Activated naive CD4-positive, alpha-beta T cell treated with anti-CD3 and anti-CD28 coated beads, Interleukin-2, amount 10 ng/mL, durations not matched to agents 7 days and 5 days (primary cell): ENCODE measurements at places on chromosomes 12 and 14.

DNA sequence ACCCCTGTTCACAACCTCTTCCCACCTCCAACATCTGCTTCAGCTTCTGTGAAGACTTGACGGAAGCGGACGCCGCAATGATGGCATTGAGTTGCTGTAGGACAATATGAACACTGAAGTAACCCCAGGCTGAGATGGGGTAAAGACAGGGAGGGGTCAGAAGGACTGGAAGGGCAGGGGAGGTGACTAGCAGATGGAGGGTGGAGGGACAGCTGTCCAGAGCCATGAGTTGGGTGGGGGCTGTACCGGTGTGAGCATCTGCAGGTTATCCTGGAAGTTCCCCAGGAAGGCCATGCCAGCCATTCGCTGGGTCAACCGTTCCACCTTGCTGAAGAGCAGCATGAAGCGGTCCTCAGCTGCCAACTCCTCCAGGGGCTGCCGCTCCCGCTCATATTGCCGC, 26.1 kb downstream of the PRPF40B start:
- no peak for DNase-seq

- no peak for DNase-seq
These were observed 103.0 kb downstream of the TMTC2 start for GRCh38 chr12:82789674-82790073.

- no peak for DNase-seq
These were observed 109.3 kb downstream of the FGD4 start for GRCh38 chr12:32508626-32509025.

GRCh38 chr12:112112409-112113133, 4.0 kb upstream of the NAA25 start:
- DNase-seq: no peak

DNA sequence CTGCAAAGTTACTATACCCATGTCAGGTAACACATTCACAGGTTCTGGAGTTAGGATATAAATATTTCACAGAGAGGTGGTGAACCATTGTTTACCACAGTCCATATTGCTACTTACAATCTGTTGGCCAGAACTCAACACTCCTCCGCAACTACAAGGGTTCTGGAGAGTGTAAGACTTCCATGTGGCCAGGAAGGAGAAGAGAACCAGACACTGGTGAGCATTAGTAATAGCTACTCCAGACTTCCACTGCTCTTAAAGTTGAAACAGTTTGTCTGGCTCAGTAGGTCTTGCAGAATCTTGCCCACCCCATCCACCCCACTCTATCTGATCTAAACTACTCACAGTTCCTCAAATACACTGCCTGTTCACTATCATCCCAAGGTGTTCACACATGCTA, 369.6 kb downstream of the DUSP6 start:
- DNase-seq: no peak

GRCh38 chr12:53227341-53227740, 4.7 kb downstream of the RARG start:
- DNase-seq: no peak

DNA sequence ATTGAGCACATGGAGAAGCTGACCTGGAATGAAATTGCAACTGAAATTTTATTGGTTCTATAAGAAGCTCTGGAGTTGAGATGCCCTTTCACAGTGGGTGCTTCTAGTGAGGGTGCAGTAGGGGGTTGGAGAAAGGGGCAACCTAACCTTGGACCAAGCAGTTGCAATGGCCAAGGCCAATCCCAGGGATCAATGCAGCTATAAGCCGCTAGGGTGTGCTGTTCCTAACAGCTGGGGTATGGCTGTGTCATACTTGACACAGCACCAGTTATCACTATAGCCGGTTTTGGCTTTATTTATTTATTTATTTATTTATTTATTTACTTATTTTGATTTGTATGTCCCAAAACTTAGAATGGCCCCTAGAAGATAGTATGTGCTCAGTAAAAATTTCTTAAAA, 505.9 kb downstream of the FLRT2 start:
- DNase-seq: peak; percentile 20

DNA sequence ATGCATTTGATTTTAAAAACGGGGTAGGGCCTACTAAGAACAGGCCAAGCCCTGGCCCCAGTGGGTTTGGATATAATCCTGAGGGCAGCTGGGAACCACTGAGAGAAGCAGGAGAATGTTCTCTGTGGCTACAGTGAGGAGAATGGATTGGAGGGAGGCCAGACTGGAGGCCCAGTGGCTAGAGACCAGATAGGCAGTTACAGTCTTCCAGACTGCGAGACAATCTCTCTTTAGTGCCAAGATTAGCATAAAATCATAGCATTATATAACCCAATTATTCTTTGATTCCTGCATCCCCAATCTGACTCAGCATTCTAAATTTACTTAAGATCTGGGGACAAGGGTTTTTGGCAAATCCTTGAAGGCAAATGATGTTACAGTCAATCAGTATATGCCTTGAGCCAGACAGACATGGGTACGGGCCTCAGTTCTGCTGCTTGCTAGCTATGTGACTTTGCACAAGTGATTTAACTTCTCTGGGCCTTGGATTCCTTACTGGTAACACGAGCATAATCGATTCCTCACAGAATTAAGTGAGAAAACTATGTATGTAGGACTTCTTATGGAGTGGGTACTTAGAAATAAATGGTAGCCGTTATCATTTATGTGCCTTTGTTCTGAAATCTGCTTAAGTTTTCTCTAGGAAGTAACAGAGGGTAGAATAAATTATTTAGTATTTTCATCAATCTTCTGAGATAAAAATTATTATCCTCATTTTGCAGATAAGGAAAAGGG, 18.3 kb downstream of the NINJ2 start:
- DNase-seq: no peak

DNA sequence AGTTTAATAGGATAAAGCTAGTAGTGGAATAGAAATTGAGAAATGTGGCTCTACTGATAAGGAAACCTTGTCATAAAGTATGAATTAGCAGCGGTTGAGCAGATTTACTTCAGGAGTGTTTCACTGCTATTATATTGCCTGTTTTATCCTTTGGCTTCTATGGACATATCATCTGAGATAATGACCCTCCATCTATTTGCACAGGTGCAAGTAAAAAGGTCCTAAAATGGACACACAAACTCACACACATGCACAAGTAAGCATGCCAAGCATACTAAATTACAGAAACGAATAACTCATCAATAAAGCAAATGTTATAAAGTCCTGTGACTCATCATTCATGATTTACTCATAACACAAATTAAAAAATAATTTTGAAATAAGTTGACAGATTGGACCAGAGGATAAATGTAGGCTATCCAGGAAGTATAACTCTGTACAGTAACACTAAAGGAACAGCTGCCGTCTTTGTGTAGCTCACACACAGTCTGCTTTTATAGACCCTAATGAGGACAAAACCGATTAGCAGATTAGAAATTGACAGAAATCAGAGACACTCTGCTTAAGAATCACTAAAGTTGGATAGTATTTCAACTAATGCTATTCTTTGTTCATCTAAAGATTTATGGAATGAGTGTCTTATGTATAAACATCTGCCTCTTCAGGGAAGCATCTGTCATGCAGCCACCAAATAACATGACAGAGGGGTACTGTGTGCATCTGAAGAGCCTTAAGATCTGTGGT, 73.9 kb downstream of the SYT1 start:
- DNase-seq: no peak

DNA sequence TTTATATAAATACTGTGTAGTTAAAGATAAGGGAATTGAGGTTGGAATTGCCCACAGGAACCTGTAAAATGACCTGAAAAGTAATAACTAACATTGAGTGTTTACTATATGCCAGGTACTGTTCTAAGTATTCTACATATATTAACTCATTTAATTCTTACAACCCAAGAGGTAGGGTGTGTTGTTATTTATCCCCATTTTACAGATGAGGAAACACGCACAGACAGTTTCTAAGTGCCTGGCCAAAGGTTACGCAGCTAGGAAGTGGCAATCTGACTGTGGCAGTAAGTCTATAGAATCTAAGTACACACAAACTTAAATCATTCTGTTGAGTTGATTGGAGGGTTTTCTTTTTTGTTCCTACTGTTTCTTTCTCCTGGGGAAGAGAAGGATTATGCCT, 1.1 kb upstream of the TSPAN31 start:
- DNase-seq: no peak

- DNase-seq: no peak
These were observed 606 bp downstream of the NXPH4 start for GRCh38 chr12:57216921-57217879.

DNA sequence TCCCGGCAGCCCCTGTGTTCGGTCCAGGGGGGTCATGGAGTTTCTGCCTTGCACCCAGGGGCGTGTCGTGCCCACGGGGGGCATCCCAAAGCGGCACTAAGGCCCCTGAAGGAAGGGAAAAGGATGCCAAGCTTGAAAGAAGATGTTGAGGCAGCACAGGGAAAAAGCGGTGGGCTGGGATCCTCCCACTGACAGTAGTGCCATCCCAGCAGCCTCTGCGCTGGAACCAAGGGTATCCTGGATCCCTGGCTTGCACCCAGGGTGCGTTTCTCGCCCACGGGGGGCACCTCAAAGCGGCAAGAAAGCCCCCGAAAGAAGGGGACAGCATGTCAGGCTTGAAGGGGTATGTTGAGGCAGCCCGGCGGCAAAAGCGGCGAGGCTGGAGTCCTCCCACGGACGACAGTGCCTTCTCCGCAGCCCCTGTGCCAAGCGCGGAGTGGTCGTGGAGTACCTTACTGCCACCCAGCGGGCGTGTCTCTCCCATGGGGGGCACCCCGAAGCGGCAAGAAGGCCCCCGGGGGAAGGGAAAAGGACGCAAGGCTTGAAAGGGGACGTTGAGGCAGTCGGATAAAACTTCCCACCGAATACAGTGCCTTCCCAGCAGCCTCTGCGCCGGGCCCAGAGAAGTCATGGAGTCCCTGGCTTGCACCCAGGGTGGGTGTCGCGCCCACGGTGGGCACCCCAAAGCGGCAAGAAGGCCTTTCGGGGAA, 164.4 kb upstream of the ALG10B start:
- DNase-seq: no peak

- no peak for DNase-seq
These were observed 342.4 kb upstream of the FLRT2 start for GRCh38 chr14:85187521-85187920.

DNA sequence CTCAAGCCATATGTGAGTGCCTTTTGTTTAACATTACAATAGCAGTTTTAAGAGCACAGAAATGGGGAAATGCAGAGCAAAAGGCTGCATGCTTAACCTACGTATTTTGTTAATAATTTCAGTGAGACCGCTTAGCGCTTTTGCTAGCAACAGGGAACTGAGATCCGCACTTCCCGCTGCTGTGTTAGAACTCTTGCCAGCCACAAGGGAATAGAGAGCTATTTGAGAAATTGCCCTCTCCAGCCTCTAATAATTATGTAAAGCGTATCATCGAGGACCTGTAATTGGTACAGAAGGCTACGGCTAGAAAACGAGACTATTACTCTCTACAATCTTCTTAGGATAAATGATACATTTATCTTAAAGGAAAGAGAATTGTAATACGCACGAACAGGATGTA, 205.2 kb upstream of the GRIP1 start:
- no peak for DNase-seq

DNA sequence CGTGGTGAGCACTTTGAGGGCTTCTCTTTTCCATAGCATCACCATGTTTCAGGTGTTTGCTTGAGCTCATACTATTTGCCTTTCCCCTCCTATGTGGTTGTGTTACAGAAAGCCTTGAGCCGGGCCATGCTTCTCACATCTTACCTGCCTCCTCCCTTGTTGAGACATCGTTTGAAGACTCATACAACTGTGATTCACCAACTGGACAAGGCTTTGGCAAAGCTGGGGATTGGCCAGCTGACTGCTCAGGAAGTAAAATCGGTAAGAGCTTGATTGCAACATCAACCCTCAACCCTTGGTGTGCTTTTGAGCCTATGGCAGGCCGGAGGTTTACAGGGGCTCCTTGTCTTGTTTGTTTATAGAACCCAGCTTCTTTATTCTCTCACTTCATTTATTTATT, 8.1 kb downstream of the LETMD1 start:
- DNase-seq: no peak

- DNase-seq: no peak
These were observed 107.2 kb upstream of the FRMD6 start for GRCh38 chr14:51544471-51544870.

DNA sequence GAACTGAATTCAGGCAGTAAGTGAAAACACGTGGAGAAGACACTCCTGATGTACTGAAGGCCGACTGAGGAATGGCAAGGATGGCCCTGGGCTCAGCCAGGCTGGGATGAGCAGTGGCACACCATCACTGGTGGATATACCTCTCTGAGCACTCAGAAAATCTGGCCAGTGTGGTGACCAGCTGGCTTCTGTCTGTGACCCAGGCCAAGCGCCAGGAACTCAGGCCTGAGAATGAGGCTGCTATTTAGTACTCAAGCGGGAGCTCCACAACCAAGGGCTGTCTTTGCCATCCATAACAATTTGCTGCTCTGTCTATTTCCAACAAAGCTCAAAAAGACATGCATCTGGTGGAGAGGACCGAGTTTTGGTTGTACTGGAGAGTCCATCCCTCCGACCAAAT, 586.3 kb downstream of the BCL11B start:
- DNase-seq: no peak

DNA sequence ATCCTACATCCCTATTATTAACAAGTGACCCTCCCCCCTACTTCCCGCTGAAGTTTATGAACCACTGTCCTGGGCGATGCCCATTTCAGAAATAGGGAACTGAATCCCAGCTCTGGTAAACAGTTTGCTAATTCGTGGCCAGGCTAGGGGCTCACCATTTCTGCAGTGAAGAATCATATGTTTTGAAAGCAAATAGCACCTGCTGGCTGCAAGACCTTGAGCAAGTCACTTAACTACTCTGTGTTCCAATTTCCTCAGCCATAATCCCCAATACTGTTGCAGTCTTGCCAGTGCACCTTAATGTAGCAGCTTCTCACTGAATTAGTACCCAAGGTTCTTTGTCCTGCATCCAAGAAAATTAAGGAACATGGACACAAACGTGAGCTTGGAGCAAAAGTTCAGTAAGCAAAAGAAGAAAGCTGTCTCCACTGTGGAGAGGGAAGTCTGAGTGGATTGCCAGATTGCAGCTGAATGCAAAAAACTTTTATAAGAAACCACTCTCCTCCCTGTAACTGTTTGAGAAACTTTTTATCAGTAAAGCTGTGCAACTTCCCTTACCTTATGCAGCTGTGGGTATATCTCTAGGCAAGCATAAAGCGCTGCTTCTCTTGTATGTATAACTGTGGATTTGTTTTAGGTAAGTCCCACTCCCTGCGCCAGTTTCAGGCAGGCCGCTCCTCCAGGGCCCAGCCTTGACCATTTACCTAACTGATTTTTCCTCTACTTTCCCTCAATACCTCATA, 824 bp downstream of the OAS1 start:
- peak; percentile 33 for DNase-seq

DNA sequence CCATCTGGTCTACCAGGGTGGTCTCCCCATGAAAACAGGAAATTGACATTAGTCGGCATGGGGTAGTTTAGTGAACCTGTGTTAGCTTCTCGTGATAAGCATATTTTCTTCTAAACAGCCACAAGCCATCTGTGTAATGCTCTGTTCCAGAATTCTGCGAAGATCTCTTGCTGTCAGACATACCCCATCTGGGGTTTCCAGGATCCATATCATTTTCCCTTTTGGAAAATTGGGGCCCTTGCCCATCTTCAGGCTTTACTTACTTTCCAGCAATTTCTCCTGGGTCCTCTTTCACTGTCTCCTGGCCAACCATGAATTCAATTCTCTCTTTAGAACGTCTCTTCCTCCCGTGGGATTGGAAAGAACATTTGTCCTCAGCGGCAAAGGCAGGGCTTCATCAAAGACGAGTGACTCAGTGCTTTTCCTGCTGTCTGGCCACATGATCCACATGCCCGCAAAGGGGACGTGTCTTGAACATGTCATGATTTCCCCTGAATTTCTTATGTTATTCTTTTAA, 21.4 kb upstream of the NCOR2 start:
- no peak for DNase-seq
